Activated CD4-positive, alpha-beta T cell treated with anti-CD3 and anti-CD28 coated beads, Interleukin-2, amount 50 U/mL, for 4 hours (primary cell): ENCODE measurements at places on chromosomes 11 and 22.

- DNase-seq = no peak
Observed at GRCh38 chr11:11935536-11935935, 72.9 kb downstream of the DKK3 start.

- DNase-seq = no peak
Observed at GRCh38 chr11:2771758-2772466, 72.1 kb upstream of the KCNQ1OT1 start.

DNA sequence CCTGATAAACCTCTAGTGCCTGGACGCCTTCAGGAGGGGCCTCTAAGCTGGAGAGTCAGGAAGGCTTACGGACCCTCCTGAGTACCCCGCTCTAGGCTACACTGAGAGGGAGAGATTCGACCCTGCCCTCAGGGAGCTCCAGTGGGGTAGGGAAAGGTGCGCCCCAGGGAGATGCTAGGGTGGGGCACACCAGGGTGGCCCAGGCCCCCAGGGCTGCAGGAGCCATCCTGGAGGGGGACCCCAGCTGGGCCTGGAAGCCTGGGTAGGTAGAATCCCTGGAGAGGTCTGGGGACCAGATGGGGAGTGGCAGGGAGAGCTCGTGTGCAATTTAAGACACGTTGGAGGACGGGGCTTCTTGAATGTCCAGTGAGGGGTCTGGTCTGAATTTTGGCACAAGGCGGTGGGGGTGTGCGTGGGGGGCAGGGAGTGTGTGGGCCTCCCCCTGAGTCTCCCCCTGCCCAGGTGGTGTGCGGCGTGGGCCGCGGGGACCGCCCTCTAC lies 4.7 kb downstream of the CARNS1 start:
- DNase-seq = no peak

DNA sequence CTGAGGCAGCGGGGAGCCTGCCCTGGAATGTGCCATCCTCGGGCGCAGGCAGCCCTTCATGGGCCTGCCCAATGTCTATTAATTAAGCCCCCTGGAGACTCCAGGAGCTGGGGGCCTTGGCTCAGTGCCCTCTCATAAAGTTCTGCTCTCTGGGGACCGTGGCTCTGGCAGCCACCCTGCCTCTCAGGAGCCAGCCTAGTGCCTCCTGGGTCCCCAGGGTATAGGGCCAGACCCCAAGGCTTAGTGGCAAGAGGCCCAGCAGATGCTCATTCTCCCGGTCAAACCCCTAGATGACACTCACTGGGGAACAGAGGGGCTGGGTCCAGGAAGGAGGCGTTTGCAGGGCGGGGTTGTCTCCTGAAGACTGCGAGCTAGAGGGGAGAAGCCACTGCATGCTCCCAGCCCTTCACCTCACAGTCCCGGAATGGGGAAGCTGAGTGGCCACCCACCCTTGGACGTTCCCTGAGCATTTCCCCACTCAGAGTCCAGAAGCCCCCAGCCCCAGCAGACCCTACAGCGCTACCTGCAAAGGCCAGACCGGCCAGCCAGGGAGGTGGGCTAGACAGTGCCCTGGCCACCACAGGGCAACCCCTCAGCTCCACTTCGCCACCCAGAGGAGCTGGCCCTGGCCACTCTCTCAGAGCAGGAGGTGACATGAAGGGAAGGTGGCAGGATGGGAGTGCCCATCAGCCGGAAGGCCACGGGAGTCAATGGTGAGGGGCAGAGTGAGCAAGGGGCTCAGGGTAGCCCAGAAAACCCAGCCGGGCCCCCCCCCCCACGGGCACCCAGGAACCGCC lies 83.0 kb downstream of the CDKN1C start:
- no peak for DNase-seq

- DNase-seq = no peak
Observed at GRCh38 chr11:67372993-67373647, at the start of gene CLCF1. Gene CLCF1 (minus strand): TSS chr11:67373598. CDS start chr11:67373539, 59 bp downstream.

DNA sequence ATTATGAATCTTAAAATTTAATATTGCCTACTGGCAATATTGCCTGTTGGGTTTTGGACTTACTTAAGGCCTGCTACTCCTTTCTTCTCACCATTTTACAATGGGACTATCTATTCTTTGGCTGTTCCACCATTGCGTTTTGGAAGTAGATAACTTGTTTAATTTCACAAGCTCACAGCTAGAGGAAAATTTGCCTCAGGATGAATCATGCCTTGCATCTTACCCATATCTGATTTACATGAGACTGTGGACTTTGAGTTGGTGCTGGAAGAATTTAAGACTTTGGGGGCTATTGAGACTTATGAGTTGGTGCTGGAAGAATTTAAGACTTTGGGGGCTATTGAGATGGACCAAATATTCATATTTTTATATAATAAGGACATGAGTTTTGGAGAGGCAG lies 662.6 kb downstream of the METTL15 start:
- DNase-seq = no peak

- DNase-seq = no peak
Observed at GRCh38 chr11:7088921-7089320, at the start of gene RBMXL2. Gene RBMXL2 (plus strand): TSS chr11:7088998. CDS start chr11:7089121, 123 bp downstream.

DNA sequence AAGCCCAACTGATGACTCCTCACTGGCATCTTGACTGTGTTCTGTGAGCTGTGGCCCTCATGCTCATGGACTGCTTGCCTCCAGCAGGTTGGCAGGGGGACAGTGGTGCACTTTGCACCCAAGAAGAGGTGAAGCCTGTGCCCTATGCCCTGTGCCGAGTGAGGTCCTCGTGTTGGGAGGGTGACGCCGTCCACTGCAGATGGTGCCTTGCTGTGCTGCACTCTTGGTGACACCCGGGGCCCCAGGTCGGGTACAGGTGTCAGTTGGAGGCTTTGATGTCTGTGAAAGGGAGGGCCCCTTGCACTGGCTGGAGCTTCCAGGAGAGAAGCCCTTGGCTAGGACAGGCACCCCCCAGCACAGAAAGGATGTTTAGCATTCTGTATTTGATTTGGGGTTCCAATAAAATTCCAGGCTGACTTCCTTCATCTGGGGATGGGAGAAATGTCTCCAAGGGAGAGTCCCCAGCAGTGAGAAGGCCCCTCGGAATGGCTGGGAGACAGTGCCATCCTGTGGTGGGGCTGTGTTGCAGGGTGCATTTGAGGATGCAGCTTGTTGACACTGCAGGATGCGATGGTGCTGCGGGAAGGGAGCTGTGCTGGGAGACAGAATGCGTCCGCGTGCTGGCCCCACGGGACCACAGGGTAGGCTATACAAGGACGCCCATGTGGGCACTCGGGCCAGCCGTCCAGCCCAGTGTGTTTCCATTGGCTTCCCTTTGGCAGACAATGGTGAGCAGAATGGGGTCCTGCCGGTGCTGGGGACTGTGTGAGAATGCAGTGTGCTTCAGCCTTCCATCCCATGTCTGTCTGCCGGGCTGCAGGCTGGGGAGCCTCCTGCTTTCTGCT lies 2.5 kb upstream of the ZDHHC8 start:
- peak; percentile 51 for DNase-seq

DNA sequence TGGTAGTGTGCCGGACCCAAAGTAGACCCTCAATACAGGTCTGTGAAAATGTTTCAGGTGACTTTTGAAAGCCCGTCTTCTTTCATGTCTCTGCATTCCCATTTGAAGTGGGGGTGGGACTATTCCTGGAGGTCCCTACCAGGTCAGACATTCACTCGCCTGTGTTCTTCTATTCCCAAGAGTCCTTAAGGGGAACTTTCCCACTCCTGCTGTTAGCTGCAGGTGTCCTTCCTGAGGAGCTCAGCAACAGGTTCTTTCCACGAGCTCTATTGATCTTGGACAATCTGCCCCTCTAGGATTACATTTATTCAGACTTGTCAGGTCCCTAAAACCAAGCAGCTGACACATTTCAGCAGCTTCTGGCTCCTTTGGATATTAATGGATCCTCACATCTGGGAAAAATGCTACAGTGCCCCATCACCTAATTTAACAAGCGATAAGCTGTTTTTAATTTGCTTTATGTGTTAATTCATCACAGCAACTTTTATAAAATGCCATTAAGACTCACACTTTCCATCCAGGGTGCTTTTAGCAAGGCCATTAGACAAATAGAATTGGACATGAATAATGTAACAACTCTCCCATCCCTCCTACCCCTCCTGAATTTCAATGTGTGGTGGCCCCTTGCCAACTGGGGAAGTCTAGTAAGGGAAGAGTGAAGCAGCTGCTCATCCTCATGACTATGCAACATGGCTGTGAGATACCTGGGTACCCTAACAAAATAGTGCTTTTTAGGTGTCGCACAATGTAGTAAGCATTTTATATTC lies 259.5 kb upstream of the CCDC90B start:
- no peak for DNase-seq
